ENCODE measurements at places on chromosomes 4 and X.

DNA sequence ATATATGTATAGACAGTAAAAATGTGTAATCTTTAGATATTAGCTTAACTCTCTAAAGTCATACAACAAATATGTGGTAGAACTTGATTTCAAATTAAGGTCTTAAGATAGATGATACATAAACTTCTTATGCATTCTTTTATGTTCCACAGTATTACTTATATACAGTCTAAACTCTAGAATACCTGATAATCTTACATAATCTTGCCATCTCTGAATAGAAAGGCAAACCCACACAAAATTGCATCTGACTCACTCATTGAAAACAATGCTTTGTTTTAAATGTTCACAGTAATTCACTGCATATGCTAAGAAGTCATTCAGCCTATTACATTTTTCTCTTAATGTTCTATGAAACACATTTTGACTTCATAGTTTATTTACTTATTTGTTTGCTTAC is 10.1 kb downstream of the SULT1B1 start:
- DNase-seq: no peak

DNA sequence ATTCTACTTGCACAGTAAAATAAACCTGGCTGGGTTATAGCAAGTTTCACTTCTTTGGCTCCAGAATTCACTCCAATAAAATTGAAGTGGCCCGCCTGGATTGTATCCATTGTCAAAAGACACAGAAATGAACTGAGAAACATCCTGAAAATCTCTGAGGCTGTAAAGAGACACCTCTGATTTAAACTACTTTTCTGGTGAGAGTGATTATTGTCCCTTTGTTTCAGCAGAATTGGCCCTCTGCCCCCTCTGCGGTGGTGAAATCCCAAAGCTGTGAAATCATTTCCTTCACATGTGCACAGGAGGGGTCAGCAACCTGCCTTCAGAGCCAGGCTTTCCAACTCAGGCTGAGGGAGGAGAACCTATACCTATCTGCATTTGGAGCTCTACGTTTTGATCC is 23.0 kb downstream of the GAB3 start:
- DNase-seq: peak; percentile 63

DNA sequence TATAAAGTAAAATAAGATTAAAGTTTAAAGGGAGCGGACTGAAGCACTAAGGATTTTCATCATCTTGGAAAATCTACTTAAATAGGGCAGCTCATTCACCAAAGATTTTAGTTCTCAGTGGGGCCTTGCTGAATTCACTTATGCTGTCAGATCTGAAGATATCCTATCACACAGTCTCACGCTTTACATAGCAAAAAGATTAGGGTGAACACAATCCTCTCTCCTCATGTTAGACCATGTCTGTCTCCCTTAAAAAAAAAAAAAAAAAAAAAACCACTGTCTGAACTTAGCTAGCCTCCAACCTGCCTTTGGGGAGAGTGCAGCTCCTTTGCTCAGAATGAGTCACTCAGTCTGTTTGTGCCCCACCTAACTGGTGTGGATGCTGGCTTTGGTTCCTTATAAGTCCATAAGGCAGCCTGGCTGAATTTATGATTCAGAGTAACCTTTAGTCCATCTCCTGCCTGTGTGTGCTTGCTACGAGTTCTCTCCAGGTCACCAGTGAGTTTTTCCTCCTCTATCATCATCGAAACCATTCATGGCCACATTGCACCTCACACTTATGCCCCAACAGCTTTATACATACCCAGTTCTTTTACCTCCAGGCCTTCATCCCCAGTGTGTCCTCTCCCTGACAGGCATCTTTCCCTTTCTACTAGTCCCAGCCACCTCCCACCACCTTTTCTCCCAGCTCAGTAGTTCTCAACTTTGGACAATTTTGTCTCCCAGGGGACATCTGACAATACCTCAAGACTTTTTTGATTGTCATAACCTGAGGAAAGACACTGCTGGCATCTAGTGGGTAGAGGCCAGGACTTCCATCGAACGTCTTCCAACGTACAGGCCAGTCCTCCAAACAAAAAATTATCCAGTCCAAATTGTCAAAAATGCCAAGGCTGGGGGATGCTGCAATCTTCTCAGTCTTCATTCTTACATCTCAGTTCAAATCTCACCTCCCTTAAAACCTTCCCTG is 220.7 kb upstream of the EMCN start:
- peak; percentile 79 for DNase-seq

- no peak for DNase-seq
These were observed 465 bp downstream of the HAUS7 start for GRCh38 chrX:153469811-153470410.

GRCh38 chr4:119135721-119136121 is at the start of gene MYOZ2:
Gene MYOZ2 (plus strand): TSS chr4:119135832. CDS start chr4:119136526, 694 bp downstream.
- DNase-seq: no peak

DNA sequence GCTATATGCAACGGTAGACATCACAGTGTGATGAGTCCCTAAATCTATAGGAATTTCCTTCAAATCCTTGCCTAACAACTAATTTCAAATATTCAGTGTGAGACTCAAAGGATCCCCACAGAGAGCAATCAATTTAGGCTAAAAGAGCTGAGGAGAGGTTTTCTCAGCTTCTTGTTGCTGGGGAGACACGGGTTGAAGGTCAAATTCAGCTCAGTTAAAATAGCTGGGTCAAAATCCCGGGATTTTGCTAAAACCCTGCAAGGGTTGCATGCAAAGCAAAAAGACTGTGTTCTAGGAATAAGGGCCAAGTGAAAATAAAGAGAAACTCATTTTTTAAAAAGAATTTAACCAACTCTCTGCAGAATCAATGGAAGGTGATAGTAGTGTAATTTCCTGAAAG is 1073.4 kb downstream of the NLGN4X start:
- DNase-seq: no peak

DNA sequence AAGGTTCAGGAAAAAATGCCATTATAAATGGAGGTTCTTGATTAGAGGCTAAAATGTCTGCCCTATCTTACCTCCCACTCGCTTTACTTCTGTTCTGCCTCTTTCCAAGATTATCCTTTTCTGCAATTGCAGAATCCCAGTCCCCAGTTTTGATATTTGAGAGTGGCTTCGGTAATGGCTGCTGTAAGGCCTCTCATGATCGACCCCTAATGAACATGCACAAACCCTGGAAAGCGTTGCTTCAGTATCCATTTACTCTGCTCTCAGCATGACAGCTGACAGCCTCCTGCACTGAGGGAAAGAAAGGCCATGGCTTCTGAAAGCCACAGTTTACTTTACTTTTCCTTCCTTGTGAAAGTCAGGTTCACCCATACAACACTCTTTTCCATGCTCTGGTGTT is 325.4 kb upstream of the GALNT7 start:
- DNase-seq: no peak

- DNase-seq: no peak
These were observed 156.9 kb upstream of the TTC29 start for GRCh38 chr4:147102596-147102995.

DNA sequence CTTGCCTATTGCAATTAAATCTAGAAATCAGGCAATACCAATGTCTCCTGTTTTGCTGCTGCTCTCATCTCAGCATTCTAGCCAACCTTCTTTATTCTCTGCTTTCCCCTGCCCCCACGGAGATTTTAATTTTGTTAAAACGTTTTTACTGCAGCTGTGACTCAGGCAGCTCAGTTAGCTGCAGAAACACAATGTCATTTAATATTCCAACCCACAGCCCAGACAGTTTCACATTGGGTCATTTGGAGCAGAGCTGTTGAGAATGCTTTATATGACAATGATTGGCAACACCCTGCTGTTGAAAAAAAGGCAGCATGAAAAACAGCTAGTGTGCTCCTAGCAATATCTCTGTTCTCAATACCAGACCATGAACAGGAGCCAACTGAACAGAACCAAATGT is 12.6 kb upstream of the SLC10A4 start:
- DNase-seq: no peak

DNA sequence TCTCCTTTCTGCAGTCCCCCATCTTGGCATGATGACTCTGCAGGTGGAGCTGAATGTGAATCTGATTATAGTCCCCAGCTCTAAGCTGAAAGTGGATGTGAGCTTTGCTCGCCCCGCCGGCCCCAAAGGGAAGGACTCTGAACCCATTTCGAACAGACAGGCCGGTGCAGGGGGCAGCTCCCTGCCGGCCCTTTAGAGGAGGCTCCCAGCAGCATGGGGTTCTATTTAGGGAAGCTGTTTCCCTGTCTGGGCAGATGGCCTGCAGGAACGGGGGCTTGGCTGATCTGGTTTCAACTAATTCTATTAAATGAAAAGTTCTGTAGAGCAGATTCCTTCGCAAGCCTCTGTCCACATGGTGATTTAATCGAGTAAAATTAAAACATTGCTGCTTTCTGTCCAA is 104.8 kb upstream of the MSX1 start:
- no peak for DNase-seq

- DNase-seq: no peak
These were observed 38.9 kb downstream of the GPC4 start for GRCh38 chrX:133376422-133376821.

GRCh38 chrX:12370497-12370986 is 232.3 kb downstream of the FRMPD4 start:
- peak; percentile 51 for DNase-seq

DNA sequence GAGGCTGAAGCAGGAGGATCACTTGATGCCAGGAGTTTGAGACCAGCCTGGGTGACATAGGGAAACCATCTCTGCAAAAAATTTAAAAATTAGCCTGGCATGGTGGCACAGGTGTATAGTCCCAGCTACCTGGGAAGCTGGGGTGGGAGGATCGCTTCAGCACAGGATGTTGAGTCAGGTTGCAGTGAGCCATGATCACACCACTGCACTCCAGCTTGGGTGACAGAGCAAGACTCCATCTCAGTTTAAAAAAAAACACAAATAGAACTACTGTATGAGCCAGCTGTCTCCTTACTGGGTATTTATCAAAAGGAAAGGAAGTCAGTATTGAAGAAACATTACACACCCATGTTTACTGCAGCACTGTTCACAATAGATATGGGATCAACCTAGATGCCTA is 138.7 kb downstream of the RAP1GDS1 start:
- DNase-seq: no peak

DNA sequence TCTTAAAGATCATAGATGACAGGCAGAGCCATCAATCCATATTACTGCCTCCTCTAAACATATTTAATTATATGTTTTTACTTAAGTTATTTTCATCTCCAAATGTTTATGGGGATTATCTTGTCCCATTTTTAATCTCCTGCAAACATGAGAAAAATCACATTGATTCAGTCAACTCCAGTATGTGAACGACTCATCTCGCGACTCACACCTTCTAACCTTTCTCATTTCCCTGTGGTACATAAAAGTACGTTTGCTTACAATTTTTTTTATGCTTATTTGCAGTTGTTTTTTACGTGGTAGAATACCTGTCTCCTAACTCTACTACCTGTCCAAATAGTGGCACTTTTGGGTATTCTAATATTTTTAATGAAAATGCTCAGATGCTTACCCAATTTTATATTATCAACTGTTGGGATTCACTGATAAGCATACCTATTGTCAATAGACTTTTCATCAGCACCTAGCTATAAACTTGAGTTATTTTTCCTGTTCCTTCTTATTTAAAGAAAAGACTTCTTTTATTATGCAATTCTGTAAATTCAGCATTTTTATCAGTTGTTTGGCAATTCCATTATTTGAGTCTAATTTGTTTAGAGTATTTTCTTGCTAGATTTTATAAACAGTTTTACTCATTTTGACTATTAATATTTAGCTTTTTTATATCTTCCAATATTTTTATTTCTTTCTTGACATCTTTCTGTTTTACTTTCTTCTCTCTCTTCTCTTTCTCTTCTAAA is 276.6 kb downstream of the ANK2 start:
- no peak for DNase-seq

- DNase-seq: no peak
These were observed 17.2 kb upstream of the GTPBP6 start for GRCh38 chrX:335758-336155.

- DNase-seq: no peak
These were observed 58.4 kb upstream of the CCDC149 start for GRCh38 chr4:24971192-24971591.

DNA sequence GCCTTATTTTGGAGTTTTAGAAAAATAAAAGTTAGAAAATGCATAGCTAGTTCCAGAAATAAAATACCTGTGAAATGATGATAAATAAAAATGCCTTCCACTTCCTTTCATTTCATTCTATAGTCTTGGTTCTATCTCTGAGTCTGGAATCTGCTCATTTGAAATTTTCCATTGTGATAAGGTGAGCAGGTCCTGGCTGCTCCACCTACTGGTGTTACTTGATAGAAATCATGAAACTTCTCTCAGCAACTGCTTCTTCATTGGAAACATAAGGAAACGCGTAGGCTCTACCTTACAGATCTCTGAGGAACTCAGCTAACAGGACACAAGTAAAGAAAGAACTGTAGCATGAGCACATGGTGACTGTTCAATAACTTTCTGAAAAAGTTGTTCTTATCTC is 141.8 kb downstream of the DCHS2 start:
- peak; percentile 10 for DNase-seq

GRCh38 chr4:41375561-41375960 is 118.8 kb downstream of the UCHL1 start:
- no peak for DNase-seq

DNA sequence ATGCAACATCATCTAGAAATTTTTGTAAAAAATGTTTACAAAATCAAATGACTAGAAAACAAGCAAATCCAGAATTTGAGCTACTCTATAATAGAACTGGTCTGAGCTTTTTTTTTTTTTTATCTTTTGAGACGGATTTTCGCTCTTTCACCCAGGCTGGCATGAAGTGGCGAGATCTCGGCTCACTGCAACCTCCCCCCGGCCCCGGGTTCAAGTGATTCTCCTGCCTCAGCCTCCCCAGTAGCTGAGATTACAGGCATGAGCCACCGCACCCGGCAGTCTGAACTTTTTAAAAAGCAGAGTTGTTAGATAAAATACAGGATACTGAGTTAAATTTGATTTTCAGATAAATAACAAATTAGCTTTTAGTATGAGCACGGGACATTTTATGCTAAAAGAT is 11.0 kb downstream of the SPP1 start:
- no peak for DNase-seq

DNA sequence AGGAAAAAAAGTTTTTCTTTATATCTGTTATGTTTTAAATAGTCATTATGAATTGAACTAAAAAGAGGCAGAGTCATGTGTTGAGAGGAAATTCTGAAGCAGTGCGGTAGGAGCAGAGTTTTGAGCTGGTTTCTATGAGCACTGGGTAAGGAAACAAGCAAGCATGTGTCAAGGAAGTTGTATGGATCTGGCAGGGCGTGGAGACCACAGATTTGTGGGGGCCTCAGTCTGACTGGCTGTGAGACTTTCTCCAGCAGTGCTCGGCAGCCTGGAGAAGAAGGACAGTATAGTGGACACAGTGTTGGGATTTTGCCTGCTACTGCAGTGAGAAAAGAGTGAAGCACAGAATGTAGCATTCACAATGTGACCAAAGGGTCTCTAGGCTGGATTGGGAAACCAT is 399.1 kb downstream of the INPP4B start:
- DNase-seq: no peak

All from amniotic epithelial cell (primary cell).